Neural crest cell (in vitro differentiated cells): ENCODE measurements at places on chromosomes 1 and 21.

DNA sequence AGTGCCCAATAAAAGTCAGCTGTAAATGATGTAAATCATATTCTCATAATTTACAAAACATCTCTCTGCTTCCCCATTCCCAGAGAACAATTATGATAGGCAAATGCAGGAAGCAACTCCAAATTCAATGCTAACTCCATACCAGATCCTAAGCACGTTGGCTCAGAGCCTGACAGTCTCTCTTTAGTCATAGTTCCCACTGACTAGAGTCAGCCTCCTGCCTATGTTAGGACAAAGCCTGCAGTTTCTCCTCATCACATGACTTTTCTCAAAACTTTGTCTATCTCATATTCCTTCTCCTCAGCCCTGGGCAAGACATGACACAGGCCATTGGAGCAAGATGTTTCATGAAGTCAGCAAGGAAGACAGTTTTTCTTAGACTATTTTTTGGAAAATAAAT, 101.5 kb upstream of the COL24A1 start:
- DNase-seq = no peak

DNA sequence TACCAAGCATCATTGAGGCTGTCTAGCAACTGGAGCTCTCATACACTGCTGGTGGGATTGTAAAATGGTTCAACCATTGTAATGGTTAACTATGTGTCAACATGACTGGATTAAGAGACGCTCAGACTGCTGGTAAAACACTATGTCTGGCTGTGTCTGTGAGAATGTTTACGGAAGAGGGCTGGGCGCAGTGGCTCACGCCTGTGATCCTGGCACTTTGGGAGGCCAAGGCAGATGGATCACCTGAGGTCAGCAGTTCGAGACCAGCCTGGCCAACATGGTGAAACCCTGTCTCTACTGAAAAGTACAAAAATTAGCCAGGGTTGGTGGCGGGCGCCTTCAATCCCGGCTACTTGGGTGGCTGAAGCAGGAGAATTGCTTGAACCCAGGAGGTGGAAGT, 4.8 kb upstream of the FCRLA start:
- no peak for DNase-seq

DNA sequence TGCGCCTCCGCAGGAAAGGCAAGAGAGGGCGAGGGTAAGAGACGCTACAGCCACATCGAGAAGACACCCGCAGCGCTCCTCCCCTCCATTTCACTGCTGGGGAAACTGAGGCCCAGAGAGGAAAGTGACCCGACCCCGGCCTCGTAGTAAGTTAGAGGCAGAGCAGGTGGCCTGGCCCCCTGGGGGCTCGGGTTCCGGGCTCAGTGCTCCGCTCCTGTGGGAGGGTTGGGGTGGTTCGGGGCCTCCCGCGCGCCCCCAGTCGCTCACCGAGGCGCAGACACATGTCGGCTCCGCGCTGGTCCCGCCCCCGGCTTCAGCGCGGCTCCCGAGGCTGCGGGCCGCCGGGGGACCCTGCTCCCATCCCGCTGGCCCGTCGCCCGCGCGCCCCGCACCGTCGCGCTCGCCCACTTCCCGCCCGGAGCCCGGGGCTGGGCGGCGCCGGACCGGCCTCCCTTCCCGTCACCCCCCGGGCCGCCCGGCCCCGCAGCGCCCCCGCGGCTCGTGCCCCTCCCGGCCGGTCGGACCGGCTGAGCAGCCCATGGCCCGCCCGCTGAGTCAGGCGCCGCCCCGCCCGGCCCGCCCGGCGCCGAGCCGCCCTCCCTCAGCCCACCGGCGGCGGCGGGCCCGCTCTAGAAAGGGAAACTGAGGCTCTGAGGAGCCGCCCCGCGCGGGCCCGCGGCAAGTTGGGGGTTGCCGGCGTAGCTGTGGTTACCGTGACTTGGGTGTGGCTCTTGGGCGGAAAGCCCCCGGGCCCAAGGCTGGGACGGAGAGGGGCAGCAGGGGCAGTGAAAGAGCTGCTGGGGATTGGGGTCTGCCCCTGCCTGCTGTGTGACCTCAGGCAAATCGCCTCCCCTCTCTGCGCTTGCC, at the start of gene TMEM54:
Gene TMEM54 (minus strand): TSS at position 434 of the 867 bp plus-strand sequence. CDS start 151 bp downstream, at position 283.
- no peak for DNase-seq

DNA sequence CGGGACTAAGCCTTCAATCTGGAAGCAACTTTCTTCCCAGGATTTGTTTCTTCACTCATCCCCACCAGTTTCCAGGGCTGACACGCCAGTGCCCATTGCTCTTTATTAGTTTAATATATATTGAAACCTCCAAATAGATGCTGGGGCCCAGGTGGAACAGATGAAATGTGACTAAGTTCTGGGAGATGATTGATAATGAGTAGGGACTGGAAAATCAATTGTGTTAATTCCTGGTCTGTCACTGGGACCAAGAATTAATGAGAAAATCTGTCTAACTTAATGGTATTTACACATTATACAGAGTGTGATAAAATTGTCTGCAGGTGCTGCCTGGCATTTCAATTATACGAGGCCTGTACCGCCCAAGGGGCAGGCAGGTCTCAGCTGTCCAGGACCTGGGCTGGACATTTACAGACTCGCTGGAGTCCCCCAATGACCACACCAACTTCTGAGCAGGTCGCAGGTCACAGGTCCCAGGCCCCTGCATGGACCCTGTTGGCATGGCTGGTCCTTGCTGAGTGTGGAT, 35.8 kb downstream of the UBIAD1 start:
- DNase-seq = no peak
